Mesothelial cell of epicardium (in vitro differentiated cells): ENCODE measurements at places on chromosomes 12 and 14. TPM values are rescaled to one million over a fixed set of nuclear protein-coding genes. Genes with fewer than 3 reads are reported as not detected.

DNA sequence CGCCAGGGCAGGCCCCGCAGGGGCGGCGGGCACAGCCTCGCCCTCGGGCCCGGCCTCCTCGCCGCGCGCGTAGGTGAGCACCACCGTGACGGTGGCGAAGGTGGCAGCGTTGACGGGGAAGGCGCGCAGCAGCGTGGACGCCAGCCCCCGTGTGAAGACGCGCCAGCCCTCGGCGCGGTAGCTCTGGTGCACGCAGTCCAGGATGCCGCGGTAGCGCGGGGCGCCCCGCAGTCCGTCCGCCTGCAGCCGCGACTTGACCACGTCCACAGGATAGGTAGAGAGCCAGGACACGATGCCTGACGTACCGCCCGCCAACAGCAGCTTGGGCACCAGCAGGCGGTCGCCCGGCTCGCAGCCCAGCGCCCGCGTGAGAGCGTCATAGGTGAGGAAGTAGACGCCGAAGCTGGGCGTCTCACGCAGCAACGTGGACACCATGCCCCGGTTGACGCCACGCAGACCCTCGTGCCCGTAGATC lies 13.9 kb downstream of the SLC25A29 start:
- H3K27me3 ChIP-seq: no peaks in the 10 kb centered on the region
- H3K4me1 ChIP-seq: no peaks in the 10 kb centered on the region
- DNase-seq: no peak
- H3K36me3 ChIP-seq: peaks cover 2% of the 10 kb centered on the region

GRCh38 chr14:89276424-89276975 lies 140.5 kb downstream of the FOXN3 start:
- peaks cover 7% of the 10 kb centered on the region for H3K4me1 ChIP-seq
- H3K4me3 ChIP-seq: no peak overlapping the region
- DNase-seq: no peak
- peaks cover 10% of the 10 kb centered on the region for H3K36me3 ChIP-seq
- no peaks in the 10 kb centered on the region for H3K27me3 ChIP-seq
- H3K27ac ChIP-seq: no peak overlapping the region

DNA sequence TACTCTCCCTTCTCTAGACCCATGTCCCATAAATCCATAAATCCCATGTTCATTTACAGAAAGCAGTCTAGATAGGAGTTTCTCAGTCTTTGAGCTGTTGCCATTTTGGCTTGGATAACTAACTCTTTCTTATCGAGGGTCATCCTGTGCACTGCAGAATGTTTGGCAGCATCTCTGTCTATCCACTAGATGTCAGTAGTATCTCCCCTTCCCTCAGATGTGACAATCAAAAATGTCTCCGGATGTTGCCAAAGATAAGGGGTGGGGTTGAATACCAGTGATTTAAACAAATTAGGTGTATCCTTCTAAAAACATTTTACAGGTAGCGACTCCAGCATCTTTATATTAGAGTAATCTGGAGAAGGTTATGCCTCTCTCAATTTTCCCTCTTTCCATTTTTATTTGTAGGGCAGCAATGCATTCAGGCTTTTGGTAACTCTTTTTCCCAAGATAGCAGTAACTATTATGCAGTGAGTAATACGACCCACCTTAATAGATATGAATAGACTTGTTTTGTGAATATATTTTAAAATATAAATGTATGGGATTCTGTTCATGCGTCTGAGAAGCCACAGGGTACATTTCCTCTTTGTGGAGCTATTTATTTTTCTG lies 100.7 kb downstream of the LRRK2 start:
- H3K36me3 ChIP-seq: peaks cover 8% of the 10 kb centered on the region
- DNase-seq: no peak
- H3K4me1 ChIP-seq: no peaks in the 10 kb centered on the region
- no peak overlapping the region for H3K27ac ChIP-seq
- H3K4me3 ChIP-seq: no peak overlapping the region

DNA sequence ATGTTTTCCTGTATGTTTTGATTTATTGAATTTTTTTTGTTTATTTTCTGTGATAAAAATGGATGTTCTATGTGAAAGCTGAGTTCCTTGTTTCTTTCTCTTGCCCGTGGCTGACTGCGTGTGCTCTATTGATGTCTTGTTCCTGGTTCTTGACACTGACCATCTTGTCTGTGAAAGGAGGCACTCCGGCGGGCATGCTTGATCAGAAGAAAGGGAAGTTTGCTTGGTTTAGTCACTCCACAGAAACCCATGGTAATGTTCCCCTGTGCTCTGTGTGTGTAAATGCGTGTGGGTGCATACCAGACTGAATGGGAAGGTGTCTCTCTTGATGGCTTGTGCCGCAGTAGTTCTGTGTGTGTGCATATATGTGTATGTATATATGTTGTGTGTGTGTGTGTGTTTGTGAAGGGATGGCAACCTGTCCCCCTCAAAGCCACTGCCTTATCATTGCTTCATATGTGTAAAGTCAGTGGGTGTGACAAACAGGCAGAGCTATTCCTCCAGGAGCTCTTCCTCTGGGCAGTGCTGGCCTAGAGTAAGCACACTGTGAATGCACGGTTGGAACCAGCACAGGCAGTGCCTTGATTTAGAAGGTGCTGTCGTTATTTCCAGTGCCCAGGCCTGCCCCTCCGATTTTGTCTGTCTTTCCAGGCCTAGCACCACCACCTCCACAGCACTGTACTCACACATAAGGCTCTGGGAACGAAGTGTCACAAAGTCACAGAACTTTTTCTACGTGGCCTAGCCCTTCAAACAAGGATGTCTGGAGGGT lies 247.3 kb upstream of the FKBP4 start:
- DNase-seq: no peak
- H3K27ac ChIP-seq: no peak overlapping the region
- peaks cover 5% of the 10 kb centered on the region for H3K4me1 ChIP-seq

DNA sequence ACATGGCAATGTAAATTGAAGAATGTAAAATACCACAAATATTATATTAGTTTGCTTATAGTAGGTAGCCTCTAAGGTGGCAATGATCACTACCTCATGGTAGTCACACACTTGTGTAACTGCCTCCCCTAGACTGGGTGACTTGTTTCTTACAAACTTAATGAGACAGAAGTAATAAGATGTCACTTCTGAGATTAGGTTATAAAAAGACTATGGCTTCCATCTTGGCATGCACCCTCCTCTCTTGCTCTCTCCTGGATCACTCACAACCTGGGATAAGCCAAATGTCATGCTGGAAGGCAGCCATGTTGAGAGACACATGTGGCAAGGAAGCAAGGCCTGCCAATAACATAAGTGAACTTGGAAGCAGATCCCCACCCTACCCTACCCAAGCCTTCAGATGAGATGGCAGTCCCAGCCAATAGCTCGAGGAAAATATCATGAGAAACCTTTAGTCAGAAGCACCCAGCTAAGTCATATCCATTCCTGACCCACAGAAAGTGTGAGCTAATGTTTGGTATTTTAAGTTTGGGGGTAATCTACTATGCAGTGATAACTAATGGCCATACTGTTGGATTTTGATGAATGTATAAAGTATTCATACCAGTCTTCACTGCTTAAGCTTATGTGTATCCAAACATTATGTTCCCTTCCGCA lies 43.3 kb downstream of the PPP1R12A start:
- H3K27ac ChIP-seq: no peak overlapping the region
- H3K4me3 ChIP-seq: no peak overlapping the region
- DNase-seq: no peak
- peaks cover 4% of the 10 kb centered on the region for H3K36me3 ChIP-seq
- H3K27me3 ChIP-seq: no peaks in the 10 kb centered on the region
- H3K4me1 ChIP-seq: peaks cover 27% of the 10 kb centered on the region

GRCh38 chr12:32702473-32702872 lies 23.4 kb downstream of the DNM1L start:
- H3K27me3 ChIP-seq: no peaks in the 10 kb centered on the region
- DNase-seq: no peak
- no peak overlapping the region for H3K27ac ChIP-seq
- peaks cover 9% of the 10 kb centered on the region for H3K4me1 ChIP-seq
- peaks cover 9% of the 10 kb centered on the region for H3K36me3 ChIP-seq

DNA sequence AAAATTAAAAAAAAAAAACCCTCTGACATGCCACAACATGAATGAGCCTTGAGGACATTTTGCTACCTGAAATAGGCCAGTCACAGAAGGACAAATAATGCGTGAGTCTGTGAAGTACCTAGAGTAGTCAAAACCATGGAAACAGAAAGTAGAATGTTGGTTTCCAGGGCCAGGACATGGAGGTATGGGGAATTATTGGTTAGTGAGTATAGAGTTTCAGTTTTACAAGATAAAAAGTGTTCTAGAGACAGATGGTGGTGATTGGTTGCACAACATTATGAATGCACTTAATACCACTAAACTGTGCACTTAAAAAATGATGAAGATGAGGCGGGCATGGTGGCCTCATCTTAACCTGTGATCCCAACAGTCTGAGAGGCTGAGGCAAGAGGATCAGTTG lies 47.6 kb upstream of the ZFP36L1 start:
- H3K27ac ChIP-seq: no peak overlapping the region
- no peaks in the 10 kb centered on the region for H3K27me3 ChIP-seq
- peaks cover 27% of the 10 kb centered on the region for H3K4me1 ChIP-seq
- H3K4me3 ChIP-seq: no peak overlapping the region

DNA sequence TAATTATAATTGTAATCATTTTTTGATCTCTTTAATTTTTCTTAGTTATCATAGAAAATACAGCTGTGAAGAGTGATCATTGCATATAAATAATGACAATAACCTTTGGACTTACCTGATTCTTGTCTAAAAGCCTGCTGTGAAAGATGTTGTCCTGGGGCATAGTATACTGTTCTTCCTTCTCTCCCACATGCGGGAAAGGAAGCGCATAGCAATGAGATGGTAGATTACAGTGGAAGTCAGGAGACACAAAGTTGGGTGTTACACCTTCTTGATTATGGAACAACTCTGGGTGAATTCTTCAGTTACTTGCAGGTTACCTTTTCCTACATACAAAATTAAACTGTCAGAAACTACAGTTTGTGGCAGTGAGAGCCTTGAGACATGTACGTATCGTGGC lies 140.8 kb downstream of the KTN1 start:
- H3K36me3 ChIP-seq: no peaks in the 10 kb centered on the region
- no peak for DNase-seq
- H3K4me3 ChIP-seq: no peak overlapping the region
- H3K4me1 ChIP-seq: no peaks in the 10 kb centered on the region
- H3K27me3 ChIP-seq: peaks cover under 1% of the 10 kb centered on the region

DNA sequence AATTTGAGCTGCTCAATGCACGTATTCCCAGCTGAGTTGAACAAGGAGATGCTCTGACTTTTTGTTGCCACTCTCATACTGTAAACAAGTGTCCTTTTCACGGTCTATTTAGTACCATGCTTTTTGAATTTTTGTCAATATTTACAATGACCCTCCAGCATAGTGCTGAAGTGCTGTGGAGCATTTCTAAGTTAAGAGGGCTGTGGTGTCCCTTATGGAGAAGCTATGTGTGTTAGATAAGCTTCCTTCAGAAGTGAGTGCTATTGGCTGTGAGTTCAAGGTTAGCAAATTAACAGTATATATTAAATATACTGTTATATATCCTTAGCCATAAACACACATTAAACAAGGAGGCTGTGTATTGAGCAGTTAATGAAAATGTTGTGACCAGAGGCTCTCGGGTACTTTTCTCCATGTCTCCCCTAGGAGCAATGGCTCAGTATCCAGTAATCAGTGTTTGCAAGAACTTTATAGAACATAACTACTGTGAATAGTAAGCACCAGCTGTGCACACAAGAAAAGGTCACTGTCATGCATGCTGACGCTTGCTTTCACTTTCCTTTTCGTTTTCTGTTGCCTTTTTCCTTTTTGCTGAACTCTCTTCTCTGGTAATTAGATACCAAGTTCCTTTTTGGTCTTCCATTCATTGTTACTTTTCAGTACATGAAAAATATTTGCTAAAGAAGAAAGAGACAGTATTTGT lies 187.2 kb upstream of the NEDD1 start:
- no peaks in the 10 kb centered on the region for H3K4me1 ChIP-seq
- no peak for DNase-seq
- H3K27ac ChIP-seq: no peak overlapping the region
- no peaks in the 10 kb centered on the region for H3K36me3 ChIP-seq

- H3K27me3 ChIP-seq: peaks cover 59% of the 10 kb centered on the region
- no peak for DNase-seq
- H3K4me1 ChIP-seq: no peaks in the 10 kb centered on the region
- H3K4me3 ChIP-seq: no peak overlapping the region
- no peak overlapping the region for H3K27ac ChIP-seq
- no peaks in the 10 kb centered on the region for H3K36me3 ChIP-seq
Measured at GRCh38 chr12:55633151-55633550, 3.5 kb upstream of the OR10P1 start.

- no peaks in the 10 kb centered on the region for H3K4me1 ChIP-seq
- DNase-seq: no peak
- no peaks in the 10 kb centered on the region for H3K27me3 ChIP-seq
Measured at GRCh38 chr12:27946421-27946820, 26.1 kb downstream of the PTHLH start.

- DNase-seq: no peak
- H3K27ac ChIP-seq: no peak within 1 kb of the TSS
- peaks cover 22% of the 10 kb centered on the region for H3K27me3 ChIP-seq
- H3K4me1 ChIP-seq: no peaks in the 10 kb centered on the region
- H3K4me3 ChIP-seq: no peak within 1 kb of the TSS
Measured at GRCh38 chr14:95713596-95714371, at the start of gene TCL1A. Gene TCL1A (minus strand): TSS chr14:95714125. CDS start chr14:95714066, 59 bp downstream.

DNA sequence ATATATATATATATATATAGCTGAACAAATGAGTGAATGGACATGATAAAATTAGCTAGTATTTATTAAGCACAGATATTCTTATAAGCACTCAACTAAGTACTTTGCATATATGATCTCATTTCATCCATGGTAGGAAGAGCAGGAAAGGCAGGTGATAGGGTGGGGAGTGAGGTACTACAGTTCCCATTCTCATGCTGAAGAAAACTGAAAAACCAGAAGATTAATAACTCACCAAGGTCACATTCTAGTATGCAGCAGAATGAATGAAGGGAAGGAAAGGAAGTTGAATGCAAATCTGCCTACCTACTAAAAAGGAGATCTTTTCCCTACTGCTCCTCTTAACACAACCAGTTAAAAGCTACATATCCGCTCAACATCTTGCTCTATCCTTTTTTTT lies 298.1 kb upstream of the TMPO start:
- H3K4me1 ChIP-seq: no peaks in the 10 kb centered on the region
- no peaks in the 10 kb centered on the region for H3K36me3 ChIP-seq
- no peak for DNase-seq
- H3K4me3 ChIP-seq: no peak overlapping the region
- no peak overlapping the region for H3K27ac ChIP-seq

GRCh38 chr12:49366096-49366651 lies 1.1 kb upstream of the SPATS2 start:
- peak overlapping the region; percentile 87 for H3K4me3 ChIP-seq
- no peaks in the 10 kb centered on the region for H3K27me3 ChIP-seq
- peak overlapping the region; percentile 99 for H3K27ac ChIP-seq
- no peak for DNase-seq

- no peaks in the 10 kb centered on the region for H3K4me1 ChIP-seq
- no peak overlapping the region for H3K4me3 ChIP-seq
- no peaks in the 10 kb centered on the region for H3K36me3 ChIP-seq
- H3K27me3 ChIP-seq: no peaks in the 10 kb centered on the region
Measured at GRCh38 chr12:23482571-23482970, 466.9 kb downstream of the SOX5 start.

The TMPRSS12 gene
- total RNA-seq: 0.24 to 0.27 TPM in 2 of 3 replicates, not detected in the other

The KCNK10 gene
- not detected in 3 replicates for total RNA-seq

The SELPLG gene
- total RNA-seq: 0.33 to 0.47 TPM in 2 of 3 replicates, not detected in the other

The HSP90AA1 gene
- 325 to 330 TPM (median 330 TPM) in 3 replicates for total RNA-seq

The INHBE gene
- total RNA-seq: 0.09 TPM in 1 of 3 replicates, not detected in the others
